CD4-positive, alpha-beta T cell treated with Interleukin-6 at 100 ng/mL for 8 hours (primary cell): ENCODE measurements at places on chromosomes 7 and 10.

DNA sequence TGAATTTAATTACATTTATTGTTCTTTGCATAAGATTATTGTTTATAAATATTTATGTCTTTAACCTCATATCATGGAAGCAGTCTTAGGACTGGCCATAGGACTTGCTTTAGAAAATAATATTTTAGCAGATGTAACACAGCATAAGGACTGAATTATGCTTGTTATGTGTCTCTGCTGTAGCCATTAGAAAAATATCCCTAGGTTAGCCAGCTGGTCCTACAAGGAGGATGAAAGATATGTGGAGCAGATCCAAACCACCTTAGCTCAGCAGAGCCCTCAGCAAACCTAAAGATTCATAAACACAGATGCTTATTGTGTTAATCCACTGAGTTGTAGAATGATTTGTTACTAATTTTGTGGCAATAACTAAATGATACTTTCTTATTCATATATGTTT lies 166.0 kb upstream of the COL1A2 start:
- DNase-seq = no peak

GRCh38 chr7:142964502-142965246 lies 2.5 kb upstream of the KEL start:
- no peak for DNase-seq

DNA sequence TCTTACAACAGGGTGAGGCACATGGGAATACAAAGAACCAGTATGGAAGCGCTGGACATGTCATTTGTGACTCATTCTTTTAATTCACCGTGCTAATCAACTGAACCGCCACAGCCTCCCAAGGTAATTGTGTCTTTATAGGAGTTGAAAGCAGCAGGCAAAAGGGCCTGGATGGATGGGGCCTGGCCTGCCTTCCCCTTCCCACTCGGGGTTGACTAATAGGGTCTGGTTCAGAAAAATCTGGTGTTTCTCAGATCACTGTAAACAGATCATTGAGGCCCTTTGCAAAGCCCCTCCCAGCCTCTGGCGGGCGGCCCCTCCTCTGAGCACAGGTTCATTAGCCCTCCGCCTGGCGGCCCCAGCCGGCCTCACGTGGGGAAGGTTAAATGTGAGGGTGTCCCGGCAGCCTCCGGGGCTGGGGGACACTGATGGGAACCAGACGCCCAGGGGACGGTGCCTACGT lies 100.8 kb downstream of the EBF3 start:
- DNase-seq = no peak

GRCh38 chr7:152968514-152968913 lies 209.0 kb downstream of the ACTR3B start:
- DNase-seq = no peak

DNA sequence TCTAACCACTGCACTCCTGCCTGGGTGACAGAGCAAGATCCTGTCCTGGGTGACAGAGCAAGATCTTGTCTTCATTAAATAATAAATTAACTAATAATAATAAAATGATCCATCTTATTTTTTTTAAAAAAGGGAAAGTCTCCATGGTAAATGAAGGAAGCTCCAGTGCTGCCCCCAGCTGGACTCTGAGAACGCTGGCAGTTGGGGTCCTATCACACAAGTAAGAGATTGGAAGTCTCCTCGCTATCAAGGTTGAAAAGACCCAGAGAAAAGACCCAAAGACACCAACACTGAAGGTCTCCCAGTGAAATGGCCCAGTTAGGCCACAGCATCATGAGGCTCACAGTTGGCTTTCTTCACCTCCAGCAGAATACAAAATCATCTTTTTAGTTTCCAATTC lies 13.8 kb upstream of the C10orf67 start:
- no peak for DNase-seq

DNA sequence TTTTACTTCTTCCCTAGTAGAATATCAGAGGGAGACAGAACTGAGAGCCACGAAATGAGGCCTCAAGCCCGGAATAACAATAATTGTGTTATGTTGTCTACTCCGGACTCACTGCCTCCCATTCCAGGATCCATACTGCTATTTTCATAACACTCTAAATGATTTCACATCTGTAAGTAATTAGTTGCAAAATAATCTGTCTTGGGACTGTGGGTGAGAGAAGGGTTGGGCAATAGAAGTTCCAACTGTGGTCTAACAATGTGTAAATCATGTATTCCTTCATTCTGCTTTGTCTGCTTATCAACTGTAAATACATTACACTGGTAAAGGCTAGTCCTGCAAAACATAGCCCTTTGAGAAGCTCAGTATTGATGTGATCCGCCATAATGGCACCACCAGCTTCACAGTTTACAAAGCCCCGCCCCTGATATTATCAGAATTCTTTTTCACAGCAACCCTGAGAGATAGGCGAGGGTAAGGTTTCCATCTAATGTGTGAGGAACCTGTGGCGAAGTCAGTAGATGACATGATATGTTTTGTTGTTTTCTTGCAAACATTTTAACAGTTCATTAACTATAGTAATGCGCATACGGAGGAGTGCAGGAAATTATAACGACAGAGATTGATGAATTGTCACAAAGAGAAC lies 265.7 kb upstream of the BMPER start:
- DNase-seq = no peak

- DNase-seq = no peak
These were observed 4.5 kb upstream of the ITGB1 start for GRCh38 chr10:32962521-32962920.

DNA sequence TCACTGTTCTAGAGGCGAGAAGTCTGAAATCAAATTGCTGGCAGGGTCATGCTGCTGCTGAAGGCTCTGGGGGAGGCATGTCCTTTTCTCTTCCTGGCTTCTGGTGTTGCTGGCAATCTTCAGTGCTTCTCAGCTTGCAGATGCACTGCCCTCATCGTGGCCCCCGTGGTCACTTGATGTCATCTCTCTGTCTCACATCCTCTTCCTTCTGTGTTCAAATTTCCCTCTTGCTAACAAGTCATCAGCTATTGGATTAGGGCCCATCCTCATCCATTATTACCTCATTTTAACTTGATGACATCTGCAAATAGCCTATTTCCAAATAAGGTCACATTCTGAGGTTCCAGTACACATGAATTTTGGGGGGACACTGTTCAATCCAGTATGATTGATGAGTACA lies 36.6 kb upstream of the SRGN start:
- no peak for DNase-seq

GRCh38 chr10:55820071-55820470 lies 541.0 kb downstream of the ZWINT start:
- DNase-seq = no peak

DNA sequence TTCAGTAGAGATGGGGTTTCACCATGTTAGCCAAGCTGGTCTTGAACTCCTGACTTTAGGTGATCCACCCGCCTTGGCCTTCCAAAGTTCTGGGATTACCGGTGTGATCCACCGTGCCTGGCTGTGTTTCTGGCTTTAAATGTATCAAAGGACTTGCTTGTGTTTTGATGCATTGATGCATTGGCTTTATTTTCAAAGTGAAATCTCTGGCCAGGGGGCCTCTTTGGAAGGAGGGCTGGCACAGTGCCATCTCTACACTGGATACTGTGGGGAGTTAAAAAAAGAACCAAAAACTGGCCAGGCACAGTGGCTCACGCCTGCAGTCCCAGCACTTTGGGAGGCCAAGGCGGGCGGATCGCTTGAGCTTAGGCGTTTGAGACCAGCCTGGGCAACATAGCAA lies 16.0 kb downstream of the MNX1 start:
- no peak for DNase-seq

GRCh38 chr10:74097776-74098175 lies 52.9 kb downstream of the AP3M1 start:
- DNase-seq = no peak

GRCh38 chr7:26202019-26202990 lies 760 bp downstream of the CBX3 start:
- DNase-seq = peak; percentile 45

GRCh38 chr7:87204933-87205332 lies 14.6 kb downstream of the TMEM243 start:
- DNase-seq = no peak

GRCh38 chr7:20510573-20510900 lies 104.9 kb upstream of the ABCB5 start:
- DNase-seq = no peak

- no peak for DNase-seq
These were observed 597.3 kb downstream of the PTPRN2 start for GRCh38 chr7:157990226-157990880.

DNA sequence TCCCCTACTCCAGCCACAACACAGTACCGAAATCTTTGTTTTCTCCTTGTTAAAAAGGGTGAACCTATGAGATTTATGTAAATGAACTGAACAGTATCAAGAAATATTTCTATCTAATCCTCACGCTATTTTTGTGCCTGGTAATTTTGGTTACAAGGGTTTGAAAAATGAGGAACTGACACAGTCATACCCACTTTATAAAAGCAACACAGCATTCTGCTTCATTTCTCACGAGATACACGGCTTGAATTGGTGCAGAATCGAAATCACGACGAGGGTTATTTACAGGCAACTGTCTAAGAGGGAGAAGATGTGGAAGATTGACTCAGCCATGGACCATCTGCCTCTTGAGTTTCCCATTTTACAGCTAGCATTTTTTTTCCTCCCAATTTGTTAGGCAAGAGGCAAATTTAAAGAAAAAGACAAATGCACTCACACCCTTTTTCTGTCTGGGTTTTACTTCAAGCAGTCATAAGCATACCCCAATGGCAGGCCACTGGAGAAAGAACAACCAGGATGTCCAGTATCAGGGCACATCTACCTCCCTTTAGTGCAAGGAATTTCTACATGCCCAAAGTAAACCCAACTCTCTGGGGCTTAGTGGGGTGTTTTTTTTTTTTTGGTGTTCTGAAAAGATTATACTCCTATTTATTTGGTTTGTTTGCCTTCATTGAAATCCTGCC lies 108.1 kb downstream of the ITGB8 start:
- DNase-seq = no peak

GRCh38 chr10:125329056-125329455 lies 168.7 kb upstream of the CTBP2 start:
- no peak for DNase-seq

GRCh38 chr10:61153771-61154170 lies 209.8 kb upstream of the RHOBTB1 start:
- no peak for DNase-seq

DNA sequence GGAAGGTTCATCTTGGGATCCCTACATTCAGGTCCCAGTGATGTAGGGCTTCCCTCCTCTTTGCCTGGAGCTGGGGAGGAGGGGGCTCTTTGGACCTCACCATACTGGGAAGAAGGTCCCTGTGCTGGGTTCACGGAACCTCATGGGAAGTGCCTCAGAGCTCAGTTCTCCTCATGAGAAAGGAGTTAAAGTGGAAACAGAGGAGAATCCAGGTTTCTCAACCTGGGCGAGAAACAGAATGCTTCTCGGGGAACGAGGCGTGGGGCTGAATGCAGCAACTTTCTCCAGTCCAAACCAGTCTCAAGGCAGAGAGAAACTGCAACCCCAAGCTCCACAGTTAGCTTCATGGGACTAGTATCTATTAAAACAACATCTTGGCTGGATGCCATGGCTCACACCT lies 382.7 kb upstream of the FOXK1 start:
- no peak for DNase-seq

DNA sequence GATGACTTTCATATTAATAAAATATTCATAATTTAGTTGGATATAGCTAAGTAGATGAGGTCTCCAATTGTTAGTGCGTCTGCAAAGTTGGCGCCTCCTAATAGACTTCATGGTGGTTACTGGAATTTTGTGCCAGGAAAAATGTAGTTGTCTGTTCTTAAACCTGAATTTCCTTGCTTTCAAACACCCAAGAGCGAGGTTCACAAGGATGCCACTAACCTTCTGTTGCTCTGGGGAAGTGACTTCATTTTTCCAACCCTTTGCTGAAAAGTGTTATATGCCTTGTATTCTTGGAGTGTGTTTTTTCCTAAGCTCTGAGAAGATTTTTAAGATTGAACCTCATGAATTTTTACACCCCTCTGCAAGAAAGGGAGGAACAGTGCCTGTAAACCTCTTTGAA lies 98.9 kb upstream of the GLCCI1 start:
- no peak for DNase-seq

- DNase-seq = no peak
These were observed 63.8 kb downstream of the TASOR2 start for GRCh38 chr10:5748394-5748803.

- DNase-seq = no peak
These were observed 34.1 kb downstream of the CHST3 start for GRCh38 chr10:71998119-71998839.

DNA sequence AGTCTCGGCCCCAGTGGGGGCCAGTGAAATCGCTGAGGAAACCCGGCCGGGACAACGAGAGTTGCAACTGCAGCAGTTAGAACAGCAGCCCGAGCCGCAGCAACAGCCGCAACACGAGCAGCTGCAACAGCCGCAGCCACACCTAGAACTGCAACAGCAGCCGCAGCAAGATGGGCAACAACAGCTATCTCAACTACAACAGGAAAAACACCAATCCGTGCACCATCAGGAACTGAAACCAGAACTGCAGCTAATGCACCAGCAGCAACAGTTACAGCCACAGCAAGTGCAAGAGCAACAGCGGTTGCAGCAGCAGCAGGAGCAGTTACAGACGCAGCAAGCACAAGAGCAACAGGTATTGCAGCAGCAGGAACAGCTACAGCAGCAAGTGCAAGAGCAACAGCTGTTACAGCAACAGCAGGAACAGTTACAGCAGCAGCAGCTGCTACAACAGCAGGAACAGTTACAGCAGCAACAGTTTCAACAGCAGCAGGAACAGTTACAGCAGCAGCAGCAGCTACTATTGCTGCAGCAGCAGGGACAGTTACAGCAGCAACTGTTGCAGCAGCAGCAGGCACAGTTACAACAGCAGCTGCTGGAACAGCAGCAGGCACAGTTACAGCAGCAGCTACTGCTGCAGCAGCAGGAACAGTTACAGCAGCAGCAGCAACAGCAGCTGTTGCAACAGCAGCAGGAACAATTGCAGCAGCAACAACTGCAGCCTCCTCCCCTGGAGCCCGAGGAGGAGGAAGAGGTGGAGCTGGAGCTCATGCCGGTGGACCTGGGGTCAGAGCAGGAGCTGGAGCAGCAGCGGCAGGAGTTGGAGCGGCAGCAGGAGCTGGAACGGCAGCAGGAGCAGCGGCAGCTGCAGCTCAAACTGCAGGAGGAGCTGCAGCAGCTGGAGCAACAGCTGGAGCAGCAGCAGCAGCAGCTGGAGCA lies 6.1 kb downstream of the ZNF853 start:
- no peak for DNase-seq

GRCh38 chr7:35725280-35725680 lies 30.3 kb upstream of the HERPUD2 start:
- peak; percentile 80 for DNase-seq

DNA sequence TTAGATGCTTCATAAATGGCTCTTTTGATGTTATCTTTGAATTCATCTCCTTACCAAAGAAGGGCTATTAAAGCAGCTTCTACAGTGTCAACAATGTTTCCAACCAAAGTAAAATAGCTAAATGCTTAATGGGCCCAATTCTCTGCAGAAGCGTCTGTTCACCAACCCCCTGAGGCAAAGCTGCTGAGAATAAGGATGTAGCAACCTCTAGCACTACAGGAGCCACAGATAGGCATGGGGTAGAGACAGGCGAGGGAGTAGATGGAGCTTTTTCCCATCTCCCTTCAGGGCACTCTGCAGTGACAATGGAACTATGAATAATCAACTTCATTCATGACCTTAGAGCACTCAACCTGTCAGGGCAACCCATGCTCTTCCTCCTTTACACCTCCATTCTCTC lies 134.1 kb downstream of the FZD1 start:
- no peak for DNase-seq
